Fibroblast of skin of right quadriceps (primary cell): ENCODE measurements at places on chromosomes 13 and 19.

- no peak for DNase-seq
These were observed 99.2 kb upstream of the WASF3 start for GRCh38 chr13:26458196-26458749.

DNA sequence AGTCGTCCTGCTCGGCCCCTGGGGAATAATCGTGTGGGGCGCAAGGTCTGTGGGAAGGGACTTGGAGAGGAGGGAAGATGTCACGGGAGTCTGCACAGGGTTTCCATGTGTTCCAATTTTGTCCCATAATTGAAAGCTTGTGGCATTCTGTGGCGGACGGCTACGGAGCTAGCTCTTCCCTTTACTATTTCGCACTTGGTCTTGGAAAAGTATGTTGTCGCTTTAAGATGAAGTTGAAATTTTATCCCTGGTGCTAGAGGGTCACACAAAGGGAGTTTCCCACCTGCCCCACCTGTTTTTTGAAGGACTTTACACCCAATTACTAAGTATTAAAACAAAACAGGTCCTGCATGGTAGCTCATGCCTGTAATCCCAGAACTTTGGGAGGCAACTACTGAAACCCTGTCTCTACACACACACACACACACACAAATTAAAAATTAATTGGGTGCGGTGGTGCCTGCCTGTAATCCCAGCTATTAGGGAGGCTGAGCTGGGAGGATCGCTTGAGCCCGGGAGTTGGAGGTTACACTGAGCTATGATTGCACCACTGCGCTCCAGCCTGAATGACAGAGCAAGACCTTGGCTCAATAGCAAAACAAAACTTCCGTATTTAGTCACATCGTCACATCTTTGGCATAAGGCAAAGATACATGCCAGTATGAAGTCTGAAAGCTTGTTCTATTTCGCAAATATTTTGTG is 967 bp upstream of the TPT1 start:
- DNase-seq = peak; percentile 48

- peak; percentile 1 for DNase-seq
These were observed 82.5 kb upstream of the FGF14 start for GRCh38 chr13:102484329-102484728.

- DNase-seq = peak; percentile 22
These were observed 28.8 kb upstream of the LRCH1 start for GRCh38 chr13:46523972-46524752.

GRCh38 chr19:35689836-35690235 is 14.5 kb upstream of the ZBTB32 start:
- no peak for DNase-seq

DNA sequence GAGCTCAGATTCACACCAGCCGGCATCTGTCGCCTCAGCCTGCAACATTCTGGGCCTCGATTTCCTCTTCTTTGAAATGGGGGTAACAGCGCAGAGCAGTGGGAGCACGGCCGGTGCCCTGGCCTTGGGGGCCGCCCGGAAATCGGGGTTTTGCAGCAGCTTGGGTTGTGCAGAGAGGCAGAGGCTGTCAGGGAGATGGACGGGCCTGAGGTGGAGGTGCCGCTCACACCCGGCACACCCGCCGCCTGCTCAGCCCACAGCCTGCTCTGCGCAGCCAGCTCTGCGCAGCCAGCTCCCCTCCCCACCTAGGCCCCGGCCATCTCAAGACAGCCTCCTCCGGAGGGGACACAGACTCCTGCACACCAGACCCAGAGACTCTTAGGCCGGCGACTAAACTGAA is 10.6 kb downstream of the KLF2 start:
- no peak for DNase-seq

- no peak for DNase-seq
These were observed 11.5 kb upstream of the CCNE1 start for GRCh38 chr19:29800100-29800825.

- DNase-seq = no peak
These were observed 12.7 kb downstream of the ARHGAP45 start for GRCh38 chr19:1079566-1080111.
